ENCODE measurements at places on chromosomes 7 and 10.

DNA sequence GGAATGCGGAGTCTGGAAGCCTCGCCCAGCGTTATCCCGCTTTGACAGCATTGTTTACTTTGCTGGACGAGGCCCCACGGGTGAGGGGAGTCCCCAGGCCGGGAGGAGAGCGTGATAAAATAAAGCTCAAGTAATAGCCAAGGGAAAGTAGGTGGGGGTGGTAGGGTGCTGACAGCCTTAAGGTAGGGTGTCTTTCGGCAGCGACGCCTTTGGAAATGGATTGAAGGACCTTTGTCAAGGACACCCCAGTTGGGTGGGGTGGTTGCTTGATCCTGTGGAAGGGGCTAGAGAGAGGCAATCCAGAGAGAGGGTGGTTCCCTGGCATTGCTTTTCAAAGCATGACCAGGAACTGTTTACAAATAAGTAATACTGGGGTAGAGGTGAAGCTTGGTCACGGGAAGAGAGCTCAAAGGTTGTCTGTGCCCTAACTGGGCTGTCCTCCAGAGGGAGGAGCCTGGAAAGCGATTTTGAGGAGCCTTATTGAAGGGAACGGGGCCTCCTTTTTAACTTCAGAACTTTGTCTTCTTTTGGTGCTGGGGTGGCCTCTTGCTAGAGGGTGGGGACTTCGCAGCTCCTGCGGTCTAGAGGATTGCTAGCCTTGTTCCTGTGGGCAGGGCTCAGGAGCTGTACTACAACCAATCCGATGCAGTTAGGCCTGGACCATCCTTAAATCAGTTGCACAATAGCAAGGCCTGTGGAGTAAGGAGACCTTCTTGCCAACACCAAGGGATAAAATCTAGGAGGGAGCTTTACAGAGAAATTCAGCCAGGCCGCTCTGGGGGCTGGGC lies 1.3 kb downstream of the EIF4EBP2 start:
- no peak for DNase-seq

GRCh38 chr7:143305423-143306070 lies 10.4 kb upstream of the CLCN1 start:
- peak; percentile 60 for DNase-seq

DNA sequence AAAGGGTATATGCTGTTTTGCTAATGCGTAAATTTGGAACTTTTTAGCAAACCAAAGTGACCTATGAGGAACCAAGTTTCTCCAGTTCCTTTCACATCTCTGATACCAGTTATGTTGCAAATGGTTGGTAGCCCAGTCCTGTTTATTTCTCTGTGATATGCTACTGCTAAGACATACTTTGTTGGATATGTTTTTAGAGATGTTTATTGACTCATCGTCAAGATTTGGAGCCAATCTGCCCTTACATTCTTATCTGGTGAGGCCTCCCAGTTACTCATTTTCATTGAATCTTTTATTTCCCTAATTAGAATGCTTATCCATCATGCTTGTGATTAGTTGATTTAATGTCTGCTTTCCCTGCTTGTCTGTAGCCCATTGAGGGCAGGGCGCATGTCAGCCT lies 58.9 kb downstream of the LRGUK start:
- no peak for DNase-seq

- no peak for DNase-seq
Observed at GRCh38 chr7:24406789-24407299, 122.9 kb downstream of the NPY start.

DNA sequence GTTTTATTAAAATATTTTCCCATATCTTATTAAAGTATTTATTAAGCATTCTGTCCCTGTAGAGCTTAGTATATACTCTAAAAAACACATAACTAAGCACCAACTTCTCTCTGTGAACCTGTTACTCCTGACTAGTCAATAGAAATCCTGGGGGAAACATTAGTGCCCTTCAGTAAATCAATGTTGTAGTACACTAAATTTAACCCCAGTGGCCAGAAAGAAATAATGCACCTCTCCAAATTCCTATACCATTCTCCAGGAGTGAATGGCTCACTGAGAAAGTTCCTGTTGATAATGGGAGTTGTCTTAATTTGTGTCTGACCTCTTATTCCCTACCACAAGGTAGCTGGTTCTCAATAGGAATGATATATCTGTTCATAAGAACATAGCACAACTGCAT lies 188.2 kb downstream of the SEMA3D start:
- no peak for DNase-seq

GRCh38 chr7:23373151-23374004 lies 74.2 kb downstream of the MALSU1 start:
- peak; percentile 37 for DNase-seq

DNA sequence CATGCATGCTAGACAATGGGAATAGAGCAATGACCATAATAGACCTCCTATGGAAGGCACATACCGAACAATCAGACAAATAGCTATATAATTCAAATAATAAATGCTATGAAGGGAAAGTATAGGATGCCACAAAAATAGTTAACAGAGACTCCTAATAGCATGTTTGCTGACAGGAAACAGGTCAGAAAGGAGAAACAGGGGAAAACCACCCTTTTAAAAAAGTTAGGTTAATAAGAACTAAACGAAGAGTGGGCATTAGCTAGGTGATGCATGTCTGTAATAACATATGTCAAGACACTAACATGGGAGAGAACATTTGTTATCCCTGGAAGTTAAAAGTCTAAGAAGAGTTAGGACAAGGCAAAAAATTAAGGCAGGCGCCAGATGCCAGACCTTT lies 58.9 kb downstream of the ABI1 start:
- no peak for DNase-seq

DNA sequence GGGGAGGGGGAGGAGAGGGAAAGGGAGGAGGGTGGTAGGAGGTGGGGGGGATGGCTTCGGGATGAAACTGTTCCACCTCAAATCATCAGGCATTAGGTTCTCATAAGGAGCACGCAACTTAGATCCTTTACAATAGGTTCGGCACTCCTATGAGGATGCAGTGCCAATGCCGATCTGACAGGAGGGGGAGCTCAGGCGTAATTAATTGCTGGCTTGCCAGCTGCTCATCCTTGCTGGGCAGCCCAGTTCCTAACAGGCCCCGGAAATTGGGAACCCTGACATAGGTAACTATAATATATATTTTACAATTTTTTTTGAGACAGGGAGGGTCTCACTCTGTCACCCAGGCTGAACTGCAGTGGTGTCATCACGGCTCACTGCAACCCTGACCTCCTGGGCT lies 118.8 kb upstream of the SFMBT2 start:
- no peak for DNase-seq

DNA sequence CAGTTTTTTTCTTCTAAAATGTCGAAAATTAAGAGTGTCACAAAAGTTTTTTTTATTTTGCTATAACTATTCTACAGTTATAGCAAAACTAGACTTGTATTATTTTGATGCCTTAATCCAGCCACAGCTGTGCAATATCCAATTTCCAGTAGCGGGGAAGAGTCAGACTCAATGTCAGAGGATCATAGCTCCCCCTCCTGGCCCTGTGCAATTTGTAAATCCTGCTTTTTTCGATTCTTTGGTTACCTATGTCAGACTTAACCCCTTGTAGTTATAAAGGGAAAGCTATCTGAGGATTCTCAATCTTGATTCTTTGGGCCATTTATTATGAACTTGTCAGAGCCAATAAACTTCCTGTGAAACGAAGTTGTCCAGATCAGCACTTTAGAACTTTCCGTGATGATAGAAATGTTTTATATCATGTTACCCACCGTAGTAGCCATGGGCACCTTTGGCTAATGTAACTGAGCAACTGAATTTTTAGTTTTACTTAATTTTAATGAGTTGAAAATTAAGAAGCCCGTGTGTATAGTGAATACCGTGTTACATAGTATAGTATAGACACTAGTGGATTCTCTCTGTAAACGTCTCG lies 87.7 kb upstream of the PRKCQ start:
- no peak for DNase-seq

- DNase-seq, result no peak
Observed at GRCh38 chr7:124722292-124722691, 43.3 kb downstream of the GPR37 start.

DNA sequence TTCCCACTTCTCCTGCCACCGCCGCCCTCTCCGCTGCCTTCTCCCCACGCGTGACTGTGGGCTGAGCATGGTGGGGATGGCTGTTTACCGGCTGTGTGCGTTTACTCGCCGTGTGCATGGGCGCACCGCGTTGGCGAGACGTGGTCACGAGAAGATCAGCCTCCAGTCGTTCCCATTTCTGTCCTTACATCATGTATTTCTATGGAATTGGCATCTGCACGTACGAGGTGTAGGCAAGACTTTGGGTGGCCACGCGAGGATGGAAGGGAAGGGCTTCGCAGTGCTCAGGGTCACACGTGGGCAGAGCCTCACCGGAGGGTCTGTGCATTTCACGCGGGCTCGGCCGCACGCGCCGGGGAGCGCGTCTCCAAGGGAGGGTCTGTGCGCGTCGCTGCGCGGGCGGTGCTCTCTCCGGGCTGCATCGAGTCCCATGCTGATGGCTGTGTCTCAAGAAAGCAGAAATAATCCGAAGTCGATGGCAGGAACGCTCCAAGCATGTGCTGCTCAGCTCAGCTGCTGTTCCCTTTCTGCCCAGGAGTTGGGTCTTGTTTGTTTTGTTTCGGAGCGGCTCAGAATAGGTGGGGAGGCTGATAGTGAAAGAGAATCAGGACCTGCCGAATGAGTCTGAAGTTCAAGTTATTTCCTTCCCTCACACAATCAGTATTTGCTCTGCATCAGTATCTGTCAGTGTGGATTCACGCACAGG lies 973 bp downstream of the CAMK1D start:
- peak; percentile 12 for DNase-seq

- DNase-seq, result no peak
Observed at GRCh38 chr7:73356159-73356558, 28.2 kb downstream of the FKBP6 start.

- no peak for DNase-seq
Observed at GRCh38 chr10:67224553-67224952, 298.7 kb downstream of the LRRTM3 start.

DNA sequence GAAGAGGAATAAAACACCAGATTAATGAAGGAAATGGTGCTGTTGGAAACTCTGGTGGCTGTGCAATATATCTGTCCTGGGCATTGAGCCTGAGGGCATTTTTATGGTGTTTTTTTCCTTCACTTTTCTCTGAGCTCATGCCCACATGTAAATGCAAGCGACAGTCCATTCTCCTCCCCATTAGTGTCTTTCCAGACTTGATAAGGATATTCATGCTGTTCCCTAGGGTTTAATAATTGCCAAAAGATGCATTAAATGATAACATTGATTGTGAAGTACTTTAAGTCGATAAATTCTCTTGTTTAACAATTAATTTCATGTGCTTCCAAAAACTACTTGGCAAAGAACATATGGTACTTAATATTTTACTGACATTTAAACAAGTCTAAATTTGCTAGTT lies 384.7 kb downstream of the MDFIC start:
- DNase-seq, result no peak

DNA sequence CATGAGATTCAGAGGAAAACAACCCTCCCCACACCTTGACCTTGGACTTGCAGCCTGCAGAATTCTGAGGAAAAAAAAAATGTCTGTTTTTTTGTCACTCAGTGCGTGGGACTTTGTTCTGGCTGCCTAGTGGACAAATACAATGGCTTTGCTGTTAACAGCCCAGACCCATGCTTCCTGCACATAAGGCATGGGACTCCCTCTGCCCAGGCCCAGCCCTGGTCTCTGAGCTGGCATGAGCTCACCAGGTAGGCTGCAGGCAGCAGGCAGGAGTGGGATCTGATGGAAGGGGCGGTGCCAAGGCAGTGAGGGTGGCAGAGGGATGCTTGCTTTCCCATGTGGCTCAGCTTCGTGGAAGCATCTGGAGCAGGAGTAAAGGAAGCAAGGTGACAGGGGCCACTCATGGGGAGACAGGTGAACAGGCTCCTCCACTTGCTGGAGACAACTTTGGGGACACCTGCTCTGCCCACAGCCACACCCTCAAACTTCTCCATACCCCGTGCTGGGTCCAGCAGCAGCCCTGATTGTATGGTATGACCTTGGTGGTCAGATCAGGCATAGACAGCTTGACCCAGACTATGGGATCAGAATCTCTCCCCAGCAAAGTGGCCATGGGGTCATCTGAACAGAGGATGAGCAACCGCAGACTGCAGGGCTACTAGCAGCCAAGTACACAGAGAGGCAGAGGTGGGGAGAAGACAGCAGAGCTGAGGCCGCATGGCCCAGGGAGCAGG lies 27.0 kb downstream of the ANXA8 start:
- DNase-seq, result no peak

GRCh38 chr10:80894797-80895467 lies 357.2 kb downstream of the SH2D4B start:
- no peak for DNase-seq

- DNase-seq, result no peak
Observed at GRCh38 chr10:48285710-48286109, 11.2 kb upstream of the FRMPD2 start.

- DNase-seq, result no peak
Observed at GRCh38 chr10:71419750-71420149, 23.0 kb downstream of the CDH23 start.
